HuH-7 (cell line): ENCODE measurements at places on chromosomes 1 and 21.

DNA sequence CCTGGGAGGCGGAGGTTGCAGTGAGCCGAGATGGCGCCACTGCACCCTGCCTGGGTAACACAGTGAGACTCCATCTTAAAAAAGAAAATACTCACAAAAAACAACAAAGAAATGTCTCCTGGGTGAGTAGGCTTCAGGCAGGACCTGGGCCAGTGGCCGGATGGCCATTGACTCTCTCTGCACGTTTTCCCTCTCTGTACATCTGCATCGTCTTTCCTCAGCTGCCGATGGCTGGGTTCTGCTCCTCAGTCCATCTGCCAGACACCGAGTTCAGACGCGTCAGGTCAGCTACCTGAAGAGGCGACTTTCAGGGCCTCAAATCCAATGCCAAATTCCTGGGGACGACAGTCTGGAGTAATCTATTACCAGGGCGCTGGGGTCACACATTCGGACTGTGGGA, 199.3 kb downstream of the CAMTA1 start:
- DNase-seq: no peak

- DNase-seq: no peak
Observed at GRCh38 chr1:180101411-180101810, 53.3 kb upstream of the QSOX1 start.

DNA sequence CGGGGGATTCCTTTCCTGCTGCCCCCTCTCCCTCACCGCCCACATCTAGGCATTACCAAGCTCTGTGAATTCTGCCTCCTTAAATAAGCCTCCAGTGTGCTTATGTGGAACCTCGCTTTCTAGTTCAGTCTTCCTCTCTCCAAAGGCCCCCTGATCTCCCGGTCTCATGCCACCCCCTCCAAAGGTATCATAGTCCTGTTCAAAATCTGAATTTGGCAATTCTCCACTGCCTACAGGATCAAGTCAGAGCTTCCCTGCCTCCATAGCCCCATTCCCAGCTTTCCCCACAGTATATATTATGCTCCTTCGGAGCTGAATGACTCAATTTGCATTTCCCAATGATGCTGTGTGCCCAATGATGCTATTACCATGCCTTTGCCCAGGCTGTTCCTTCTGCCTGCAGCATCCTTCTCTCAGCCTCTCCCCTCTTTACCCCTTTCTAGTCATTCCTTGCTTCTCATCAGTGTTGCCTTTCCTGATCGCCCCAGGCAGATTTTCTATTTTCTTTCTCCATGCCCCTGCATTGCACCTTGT, 1.7 kb downstream of the AZIN2 start:
- no peak for DNase-seq

GRCh38 chr1:116984406-116985160, 17.0 kb upstream of the CD101 start:
- DNase-seq: no peak

GRCh38 chr1:214316593-214316992, 35.6 kb downstream of the SMYD2 start:
- DNase-seq: no peak
